Epithelial cell of proximal tubule (primary cell): ENCODE measurements at places on chromosomes 1 and 21. TPM values are rescaled to one million over a fixed set of nuclear protein-coding genes. Genes with fewer than 3 reads are reported as not detected.

ARHGAP30 gene
- 0.06 and 0.07 TPM in 2 replicates for total RNA-seq

ITSN1 gene
- total RNA-seq = 24.5 and 30.3 TPM in 2 replicates

GRCh38 chr1:147837129-147837963 is 65.2 kb upstream of the GJA8 start:
- DNase-seq = no peak

DNA sequence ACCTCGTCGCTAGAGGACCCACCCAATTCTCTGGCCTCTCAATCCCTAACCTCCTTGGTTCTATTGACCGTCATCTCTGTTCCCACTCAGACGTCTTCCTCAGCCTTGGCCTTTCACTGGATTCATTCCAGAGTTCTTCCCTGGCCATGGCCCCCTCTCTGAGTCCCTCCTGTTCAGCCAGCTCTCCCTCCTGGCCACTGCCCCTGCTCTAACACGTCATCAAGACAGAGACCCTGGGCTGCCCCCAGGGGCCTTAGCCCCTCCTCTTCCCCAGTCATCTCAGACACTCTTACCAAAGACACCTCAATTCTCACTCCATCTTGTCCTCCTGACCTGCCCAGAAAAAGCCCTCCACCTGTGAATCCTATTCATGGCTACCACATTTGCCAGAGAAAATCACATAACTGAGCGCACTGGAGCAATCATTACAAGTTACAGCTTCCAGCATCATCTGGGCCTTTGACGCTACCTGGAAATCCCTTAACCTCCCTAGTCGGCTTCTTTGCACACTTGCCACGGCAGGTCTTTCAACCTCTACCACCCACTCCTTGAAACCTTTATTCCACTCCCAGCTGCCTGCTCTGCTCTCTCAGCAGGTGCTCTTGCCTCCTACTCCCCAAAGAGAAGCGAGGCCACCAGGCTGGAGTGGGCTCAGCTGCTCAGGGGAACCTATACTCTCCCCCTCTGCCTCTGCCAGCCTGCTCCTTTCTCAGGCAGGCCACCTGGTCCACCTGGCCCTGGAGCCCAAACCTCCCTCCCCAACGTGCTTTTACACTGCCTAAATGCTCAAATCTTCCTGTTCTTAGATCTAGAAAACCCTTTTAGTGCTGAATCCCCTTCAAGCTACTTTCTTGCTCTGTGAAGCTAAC is 14.0 kb downstream of the DCST2 start:
- DNase-seq = no peak

DNA sequence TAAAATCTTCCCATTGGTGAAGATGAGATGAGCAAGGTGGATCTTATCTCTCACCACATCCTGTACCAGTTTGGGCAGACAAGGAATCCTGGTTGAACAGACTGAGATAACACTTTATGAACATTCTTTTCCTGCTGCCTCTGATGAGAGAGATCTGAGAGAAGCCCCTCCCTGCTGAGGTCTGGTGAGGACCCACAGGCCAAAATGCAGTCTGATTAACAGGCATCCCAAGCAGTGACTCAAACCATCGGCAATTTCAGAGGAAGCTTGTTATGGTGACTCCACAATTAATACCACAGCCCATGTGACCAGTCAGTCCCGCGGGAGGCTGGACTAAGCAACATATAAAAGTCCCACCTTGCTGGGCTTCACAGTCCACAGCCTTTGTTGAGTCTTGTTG is at the start of gene PRR9:
Gene PRR9 (plus strand): TSS at position 373 of the 400 bp plus-strand sequence. CDS start 561 bp downstream, outside the sequence.
- DNase-seq = no peak

DNA sequence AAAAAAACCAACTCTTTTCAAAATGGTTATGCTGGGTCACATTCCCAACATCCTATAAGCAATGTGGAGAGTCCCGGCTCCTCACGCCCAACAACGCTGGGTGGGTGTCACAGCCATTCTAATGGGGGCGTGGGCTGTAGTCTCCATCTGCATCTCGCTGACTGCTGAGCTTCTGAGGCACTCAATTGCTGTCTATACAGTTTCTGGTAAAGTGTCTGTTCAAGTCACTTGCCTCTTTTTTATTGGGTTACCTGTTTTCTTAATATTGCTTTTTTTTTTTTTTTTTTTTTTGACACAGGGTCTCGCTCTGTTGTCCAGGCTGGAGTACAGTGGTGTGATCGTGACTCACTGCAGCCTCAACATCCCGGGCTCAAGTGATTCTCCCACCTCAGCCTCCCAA is 54.8 kb downstream of the GNB1 start:
- no peak for DNase-seq

DNA sequence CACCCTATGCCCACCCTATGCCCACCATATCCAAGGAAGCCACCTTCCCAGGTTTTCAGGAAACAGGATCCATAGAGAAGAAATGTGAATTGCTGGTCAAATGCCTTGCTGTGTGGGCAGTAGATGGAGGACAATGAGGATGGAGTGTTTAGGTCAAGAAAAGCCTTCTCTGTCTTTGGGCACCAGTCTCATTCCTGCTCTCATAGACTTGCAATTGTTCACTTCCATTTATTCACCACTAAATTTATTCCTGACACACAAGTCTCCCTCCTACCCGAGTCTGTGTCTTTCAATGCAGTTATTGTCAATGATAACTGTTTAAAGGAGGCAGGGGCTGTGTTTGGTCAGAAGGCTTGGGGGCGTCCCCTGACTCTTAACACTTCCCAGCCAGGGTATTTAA is 48.0 kb upstream of the ITPKB start:
- DNase-seq = no peak

GRCh38 chr1:25765923-25766589 is 33.9 kb upstream of the SELENON start:
- no peak for DNase-seq
